ENCODE measurements at places on chromosomes 3 and 15.

GRCh38 chr3:69326855-69327300 is 59.0 kb downstream of the FRMD4B start:
- no peak for ATAC-seq

DNA sequence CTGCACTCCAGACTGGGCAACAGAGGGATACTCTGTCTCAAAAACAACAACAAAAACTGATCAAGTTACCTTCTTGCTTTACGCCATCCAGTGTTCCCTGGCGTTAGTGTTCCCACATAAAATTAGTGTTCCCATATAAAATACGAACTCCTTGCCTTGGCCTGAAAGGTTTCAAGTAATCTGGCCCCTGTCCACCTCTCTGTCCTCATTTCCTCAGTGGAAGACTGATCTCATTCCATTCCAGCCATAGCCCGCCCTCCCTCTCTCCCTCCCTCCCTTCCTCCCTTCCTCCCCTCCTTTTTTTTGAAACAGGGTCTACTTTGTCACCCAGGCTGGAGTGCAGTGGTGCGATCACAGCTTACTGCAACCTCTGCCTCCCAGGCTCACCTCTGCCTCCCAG is 2.8 kb upstream of the CAND2 start:
- no peak for ATAC-seq

- ATAC-seq: no peak
Measured at GRCh38 chr15:62534996-62535395, 369.9 kb upstream of the C2CD4B start.

GRCh38 chr15:72153269-72154000 is 35.2 kb downstream of the SENP8 start:
- no peak for ATAC-seq

- no peak for ATAC-seq
Measured at GRCh38 chr15:48547286-48547685, 98.2 kb downstream of the FBN1 start.

GRCh38 chr3:196646666-196647216 is 7.2 kb downstream of the NRROS start:
- ATAC-seq: no peak

Measured in motor neuron (in vitro differentiated cells).